Bone marrow (tissue), 2 donors: ENCODE measurements at places on chromosomes 11 and 22.

DNA sequence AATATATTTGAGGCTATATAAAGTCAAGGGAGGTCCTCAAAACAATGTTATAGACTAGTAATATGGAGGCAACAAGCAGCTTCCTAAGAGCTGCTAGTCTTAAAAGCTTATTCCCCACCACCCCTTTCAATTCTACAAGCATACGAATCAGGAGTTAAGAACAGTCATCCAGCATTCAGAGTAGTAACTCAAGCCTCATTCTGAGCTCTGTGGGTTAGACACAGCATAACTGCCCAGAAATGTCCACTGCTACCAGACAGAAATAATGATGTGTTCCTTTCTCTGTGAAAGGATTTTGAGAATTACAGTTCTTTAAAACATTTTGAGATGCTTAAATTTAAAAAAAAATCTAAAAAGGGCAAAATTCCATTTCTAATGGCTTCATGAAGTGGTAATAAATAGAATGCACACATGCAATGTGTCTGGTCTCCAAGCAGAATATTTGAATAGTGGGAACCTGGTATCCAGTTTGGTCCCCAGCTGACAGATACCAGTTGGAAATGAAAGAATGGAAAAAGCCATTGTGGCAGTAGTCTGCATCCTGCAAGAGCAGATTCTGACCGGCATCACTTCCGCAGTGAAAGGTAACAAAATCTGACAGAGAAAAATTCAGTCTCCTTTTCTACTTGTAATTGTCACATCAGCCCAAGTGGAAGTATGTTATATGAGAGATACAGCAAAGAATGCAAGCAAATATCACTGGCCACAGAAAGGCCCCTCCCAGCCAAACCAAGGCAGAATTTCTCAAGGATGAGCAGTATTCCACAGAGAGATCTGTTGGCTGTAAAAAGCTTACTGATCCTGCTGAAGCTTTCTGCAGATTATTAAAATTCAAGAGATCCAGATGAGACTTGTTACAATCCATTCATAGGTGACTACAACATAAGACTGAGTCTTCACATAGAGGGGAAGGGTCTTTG lies 310.8 kb upstream of the PITPNB start:
- DNase-seq = no peak

- no peak for DNase-seq
Measured at GRCh38 chr11:115193914-115194801, 310.1 kb downstream of the CADM1 start.

DNA sequence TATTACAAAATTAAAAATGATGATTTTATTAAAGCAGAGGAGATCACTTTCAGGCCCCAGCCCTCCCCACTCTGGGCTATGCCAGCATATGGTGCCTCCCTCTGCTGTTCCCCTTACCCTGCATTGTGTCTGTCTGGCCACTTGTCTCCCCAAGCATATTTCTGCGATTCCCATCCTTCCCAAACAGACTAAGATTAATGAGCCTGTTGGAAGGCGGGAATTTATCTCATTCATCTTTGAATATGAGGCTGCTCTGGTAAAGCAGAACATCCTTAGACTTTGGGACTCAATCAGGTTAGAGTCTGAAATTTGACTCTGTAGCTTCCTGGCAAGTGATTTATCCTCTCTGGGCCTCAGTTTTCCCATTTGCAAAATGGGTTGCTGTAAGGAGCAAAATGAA lies 25.7 kb downstream of the AMPD3 start:
- DNase-seq = no peak

DNA sequence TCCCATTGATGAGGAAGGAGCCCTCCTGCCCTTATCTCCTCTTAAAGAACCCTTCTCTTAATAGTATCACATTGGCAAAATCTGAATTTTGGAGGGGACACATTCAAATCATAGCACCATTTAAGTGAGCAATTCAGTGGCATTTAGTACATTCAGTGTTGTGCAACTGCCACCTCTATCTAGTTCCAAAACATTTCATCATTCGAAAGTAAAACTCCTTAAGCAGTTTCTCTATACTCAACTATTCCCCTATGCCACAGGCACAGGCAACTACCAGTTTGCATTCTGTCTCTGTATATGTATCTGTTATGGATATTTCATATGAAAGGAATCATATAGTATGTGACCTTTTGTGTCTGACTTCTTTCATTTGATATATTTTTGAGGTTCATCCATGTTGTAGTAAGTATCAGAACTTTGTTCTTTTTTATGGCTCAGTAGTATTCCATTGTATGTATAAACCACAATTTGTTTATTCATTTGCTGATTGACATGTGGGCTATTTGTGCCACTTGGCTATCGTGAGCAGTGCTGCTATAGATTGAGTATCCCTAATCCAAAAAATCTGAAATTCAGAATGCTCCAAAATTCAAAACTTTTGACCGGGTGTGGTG lies 22.9 kb downstream of the FAR1 start:
- DNase-seq = no peak

- no peak for DNase-seq
Measured at GRCh38 chr11:46277313-46277621, 195 bp upstream of the CREB3L1 start.

- no peak for DNase-seq
Measured at GRCh38 chr11:130369713-130370112, 55.0 kb upstream of the ZBTB44 start.

GRCh38 chr11:46389450-46390330 lies 1.9 kb downstream of the CHRM4 start:
- DNase-seq = peak; percentile 25

DNA sequence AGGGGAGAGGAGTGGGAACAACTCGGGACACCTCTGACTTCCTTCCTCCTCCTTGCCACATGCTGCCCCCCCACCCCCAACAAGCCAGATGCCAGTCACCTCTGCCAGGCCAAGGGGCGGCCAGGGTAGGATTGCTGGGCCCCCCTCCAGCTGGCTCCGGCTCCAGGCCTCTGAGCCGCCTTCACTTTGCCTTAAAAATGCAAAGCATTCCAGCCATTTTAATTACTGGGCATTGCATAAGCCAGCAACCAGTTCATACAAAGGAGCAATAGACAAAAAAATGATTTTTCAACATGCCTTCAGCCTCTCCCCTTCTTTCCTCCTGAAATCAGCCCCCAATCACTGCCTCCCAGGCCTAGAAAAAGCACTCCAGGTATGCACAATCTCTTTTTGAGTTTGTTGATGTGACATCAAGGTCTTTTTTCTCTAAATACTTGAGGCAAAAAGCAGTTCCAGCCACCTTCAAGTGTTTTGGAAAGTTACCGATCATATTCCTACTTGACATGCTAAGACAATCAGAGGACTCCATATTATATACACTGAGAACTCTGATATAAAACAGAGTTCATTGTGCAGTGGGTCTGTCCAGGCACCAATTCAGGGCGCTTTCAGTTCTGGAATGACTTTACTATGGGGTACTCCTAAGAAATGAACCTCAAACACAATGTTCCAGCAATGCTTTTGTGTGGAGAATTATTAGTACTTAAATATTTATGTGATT lies 12.4 kb upstream of the TIMP3 start:
- DNase-seq = no peak

DNA sequence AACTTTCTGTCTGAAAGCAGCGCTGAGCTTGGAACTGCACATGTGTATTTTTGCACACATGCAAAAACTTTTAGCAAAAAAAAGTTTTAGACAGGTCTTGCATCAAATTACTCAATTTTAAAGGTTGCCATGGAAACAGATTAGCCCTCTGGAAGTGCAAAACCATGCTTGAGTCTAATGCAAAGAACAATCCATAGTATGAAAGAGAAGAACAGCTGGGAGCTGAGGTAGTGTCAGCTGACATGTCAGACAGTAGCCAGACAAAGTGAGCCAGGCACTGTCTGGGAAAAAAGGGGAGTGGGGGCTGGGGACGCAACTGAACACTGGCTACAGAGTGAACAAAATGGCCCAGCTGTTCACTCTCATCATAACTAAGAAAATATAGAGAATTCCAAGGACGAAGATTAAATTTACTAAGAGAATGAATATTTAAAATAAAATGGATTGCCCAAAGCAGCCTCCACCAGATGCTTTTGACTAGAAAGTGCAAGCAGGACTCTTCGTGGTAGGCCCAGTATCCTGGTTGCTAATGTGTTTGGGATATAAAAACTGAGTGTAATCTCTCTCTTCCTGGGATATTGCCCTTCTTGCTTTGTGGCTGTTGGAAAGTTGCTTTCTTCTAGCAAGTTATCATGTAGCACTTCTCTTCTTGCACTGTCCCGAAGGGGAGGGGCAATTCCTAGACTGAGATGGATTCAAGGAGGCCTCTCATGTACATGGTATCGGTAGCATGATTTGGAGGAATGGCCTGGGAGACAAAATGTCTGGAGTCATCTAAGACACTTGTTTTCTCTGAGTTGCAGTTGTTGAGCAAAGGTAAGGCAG lies 434.1 kb upstream of the FAT3 start:
- no peak for DNase-seq

DNA sequence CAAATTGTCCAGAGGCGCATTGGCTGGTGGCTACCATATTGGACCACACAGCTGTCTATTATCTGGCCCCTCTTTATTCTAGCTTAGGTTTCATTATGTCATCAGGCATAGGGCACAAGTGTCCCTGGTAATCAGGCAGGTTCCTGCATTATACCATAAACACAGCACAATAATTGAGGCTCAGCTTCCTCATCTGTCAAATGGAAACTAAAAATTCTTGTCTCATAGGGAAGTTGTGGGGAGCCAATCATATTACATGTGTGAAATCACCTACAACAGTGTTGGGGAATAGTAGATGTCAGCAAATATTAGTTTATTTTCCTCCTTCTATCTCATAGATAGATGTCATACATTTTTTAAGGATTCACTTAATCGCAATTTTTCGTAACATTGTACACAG lies 231.0 kb upstream of the SORL1-AS1 start:
- no peak for DNase-seq

DNA sequence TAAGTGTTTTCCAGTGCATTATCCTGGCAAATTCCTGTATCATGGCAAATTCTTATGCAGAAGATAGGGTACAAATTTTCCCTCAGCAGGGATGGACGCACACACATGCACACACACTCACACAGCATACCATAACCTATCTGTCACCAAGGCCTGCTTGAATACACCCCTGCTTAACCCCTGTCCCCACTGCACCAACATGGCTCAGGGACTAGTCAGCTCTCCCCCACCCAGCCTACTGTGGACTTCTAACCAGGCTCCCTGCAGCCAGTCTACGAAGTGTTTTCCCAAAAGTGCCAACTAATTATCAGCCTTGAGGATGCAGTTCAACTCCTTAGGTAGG lies 63.1 kb downstream of the RAB30 start:
- DNase-seq = no peak

DNA sequence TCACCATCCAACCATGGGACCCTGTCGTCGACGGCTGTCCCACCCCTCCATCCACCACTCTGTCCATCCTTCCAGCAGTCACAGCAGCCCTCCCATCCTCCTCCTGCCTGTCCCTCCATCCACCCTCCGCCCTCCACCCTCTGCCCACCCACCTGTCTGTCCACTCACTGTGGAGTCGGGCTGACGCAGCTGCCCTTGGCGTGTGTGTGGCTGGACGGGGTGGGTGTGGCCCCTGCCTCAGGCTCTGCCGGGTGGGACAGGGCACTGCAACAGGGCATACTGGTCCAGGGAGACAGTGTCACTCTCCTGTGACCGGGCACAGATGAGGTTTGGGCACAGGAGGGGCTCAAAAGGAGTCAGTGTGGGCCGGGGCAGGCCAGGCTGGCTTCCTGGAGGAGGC lies 1.9 kb downstream of the PKP3 start:
- DNase-seq = no peak
